Activated CD4-positive, alpha-beta memory T cell treated with anti-CD3 and anti-CD28 coated beads, Interleukin-2, amount 10 ng/mL, durations not matched to agents 7 days and 5 days (primary cell): ENCODE measurements at places on chromosomes 3 and 15.

- no peak for DNase-seq
These were observed 12.4 kb upstream of the USP3 start for GRCh38 chr15:63491979-63492378.

DNA sequence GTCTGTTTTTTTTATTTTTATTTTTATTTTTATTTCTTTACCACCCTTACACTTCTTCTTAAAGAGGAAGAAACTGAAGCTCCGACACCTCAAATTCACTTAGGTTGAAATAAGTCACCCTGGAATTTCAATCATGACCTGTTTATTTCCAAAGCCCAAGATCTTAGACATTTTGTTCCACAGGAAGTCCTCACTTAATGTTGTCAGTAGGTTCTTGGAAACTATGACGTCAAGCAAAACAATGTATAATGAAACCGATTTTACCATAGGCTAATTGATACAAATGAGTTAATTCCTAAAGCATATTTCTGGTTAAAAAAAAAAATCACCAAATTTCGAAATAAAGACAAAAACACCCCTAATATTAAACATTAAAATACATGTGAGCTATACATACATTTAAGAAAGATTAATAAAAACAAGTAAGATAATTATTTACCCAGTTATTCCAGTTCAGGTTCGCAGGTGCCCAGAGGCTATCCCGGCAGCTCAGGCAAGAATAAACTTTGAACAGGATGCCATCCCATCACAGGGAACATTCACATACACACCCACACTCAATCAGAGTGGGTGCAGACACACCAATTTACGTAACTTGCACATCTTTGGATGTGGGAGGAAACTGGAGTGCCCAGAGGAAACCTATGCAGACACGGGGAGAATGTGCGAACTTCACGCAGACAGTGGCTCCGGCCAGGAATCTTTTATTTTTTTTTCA, 391.0 kb downstream of the RAP2B start:
- no peak for DNase-seq

- DNase-seq = no peak
These were observed 32.3 kb upstream of the SEMA3F start for GRCh38 chr3:50122661-50123391.

GRCh38 chr3:140536926-140537726, 140.7 kb upstream of the TRIM42 start:
- DNase-seq = no peak
